ENCODE measurements at places on chromosomes 13 and 19.
A peak's percentile ranks its signal among the peaks of the same experiment; 100 is the strongest.

- no peak for DNase-seq
These were observed 1773.8 kb downstream of the PCDH9 start for GRCh38 chr13:65456150-65456912.

GRCh38 chr13:42354241-42355091 is 82.5 kb downstream of the AKAP11 start:
- DNase-seq = no peak

DNA sequence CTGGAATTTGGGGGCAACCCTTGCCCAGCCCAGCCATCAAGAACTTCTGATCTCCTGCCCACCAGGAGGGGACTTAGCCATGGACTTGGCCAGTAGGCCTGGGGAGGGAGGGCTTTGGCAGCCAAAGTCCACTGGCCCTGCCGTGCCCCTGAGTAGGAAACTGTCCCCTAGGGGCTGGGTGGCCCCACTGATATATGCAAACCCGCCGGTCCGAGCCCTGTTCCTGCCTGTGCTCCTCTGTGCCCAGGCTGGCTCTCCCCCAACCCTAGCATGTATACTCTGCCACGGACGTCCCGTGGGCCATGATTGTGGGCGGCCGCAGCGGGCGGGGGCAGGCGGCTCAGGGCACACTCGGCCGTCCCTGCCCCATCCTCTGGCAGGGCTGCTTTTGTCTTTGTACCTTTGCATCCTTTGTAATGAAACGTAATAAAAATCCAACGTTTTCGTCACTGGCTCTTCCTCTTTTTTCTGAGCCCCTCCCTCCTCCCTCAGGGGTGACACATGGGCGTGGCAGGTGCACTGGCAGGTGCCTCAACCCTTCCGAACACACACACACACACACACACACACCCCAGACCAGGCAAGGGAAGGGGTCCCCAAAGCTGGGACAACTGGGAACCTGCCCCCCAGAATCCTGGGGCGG is 9.1 kb downstream of the COMP start:
- no peak for DNase-seq

DNA sequence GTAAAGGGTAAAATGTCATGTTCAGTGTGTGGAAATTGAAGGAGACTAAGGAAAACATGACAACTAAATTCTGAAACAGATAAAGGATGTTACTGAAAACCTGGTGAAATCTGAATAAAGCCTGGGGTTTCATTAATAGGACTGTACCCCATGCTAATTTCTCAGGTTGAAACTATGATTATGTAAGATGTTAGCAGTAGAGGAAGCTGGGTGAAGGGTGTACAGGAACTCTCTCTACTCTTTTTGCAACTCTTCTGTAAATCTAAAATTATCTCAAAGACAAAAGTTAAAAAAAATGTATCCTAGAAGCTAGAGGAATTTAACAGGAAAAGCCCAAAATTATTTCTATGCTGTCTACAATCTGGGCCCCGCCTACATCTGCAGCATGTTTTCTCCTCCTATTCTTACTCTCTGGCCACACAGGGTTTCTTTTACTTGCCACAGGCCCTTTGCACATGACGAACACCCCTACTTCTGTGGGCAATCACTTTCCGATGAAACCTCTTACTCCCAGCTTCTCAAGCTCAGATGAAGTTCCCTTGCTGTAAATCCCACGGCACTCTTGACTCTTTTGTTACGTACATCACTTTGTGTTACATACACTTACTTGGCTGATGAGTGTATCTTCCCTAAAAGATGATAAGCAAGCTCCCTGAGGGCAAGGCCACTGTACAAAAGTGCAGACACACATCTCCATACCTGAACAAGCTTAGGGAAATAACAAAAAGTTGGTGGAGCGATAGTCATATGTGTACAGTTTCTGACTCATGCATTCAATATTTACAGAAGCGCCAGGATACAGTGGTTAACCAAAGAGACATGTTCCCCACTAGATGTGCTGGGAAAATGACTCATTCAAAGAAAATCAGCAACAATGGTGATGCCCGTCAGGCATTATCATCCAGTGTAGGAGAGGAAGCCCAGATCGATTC is 32.6 kb downstream of the RUBCNL start:
- no peak for DNase-seq

DNA sequence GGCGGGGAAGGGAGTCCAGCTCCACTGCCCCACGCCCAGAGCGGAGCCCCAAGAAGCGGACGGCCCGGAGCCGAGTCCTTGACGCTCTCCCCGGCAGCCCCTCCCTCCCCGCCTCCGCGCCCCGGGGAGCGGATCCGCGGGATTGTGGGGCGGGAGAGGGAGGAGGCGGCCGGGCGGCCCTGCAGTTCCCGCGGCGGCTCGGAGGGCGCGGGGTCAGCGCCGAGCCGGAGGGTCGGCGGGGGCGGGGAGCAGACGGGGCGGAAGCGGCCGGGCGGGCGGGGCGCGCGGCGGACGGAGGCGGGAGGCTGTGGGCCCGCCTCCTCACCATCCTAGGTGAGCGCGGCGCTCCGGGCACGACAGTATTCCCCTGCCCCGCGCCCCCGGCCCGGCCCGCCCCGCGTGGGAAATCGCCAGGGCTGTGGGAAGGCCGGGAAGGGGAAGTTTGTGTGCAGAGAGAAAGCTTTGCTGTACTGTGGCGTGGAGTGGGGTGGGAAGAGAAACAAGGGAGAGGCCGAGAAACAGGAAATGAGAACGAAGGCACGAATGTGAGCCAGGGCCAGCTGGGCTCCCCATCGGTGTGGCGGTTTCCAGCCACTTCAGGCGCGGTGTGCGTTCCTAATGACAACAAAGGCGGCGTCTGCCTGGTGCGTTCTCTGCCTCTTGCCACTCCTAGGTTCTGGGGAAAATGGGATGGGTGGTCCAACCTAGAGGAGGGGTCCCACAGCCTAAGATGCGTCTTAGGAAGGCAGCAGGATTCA is 1.3 kb upstream of the KLF12 start:
- DNase-seq = peak; percentile 92

- peak; percentile 80 for DNase-seq
These were observed 51.9 kb downstream of the DNM2 start for GRCh38 chr19:10769533-10770491.
